ENCODE measurements at places on chromosomes 5 and 9.
A peak's percentile ranks its signal among the peaks of the same experiment; 100 is the strongest.

GRCh38 chr5:96940586-96940985 is 4.7 kb downstream of the LNPEP start:
- no peak for DNase-seq

DNA sequence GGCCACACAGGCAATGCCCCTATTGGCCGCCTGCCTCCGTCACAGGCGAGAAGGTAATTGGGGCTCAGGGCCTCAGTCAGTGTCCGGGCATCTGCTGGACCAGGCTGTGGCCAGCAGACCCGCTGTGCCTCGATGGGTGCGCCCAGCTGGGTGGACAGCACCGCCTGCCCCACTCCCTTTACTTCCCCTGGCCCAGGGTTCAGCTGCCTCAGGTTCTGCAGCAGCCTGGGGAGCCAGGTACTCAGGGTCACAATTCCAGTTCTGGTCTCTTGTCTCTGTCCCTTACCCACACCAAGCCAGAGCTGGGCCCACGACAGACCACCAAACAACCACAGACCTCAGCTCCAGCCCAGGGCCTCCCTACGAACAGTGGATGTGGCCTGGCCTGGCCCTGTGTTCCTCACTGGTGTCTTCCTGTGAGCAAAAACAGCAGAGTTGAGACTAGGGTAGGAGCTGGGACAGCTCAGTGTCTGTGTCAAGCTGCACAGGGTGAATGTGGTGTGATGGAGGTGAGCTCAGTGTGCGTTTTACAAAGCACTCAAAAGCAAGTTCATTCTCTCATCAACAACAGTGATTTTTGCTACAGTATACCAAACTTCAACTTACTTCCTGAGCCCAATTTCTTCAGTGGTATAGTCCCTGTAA is 33.4 kb upstream of the SUSD3 start:
- no peak for DNase-seq

DNA sequence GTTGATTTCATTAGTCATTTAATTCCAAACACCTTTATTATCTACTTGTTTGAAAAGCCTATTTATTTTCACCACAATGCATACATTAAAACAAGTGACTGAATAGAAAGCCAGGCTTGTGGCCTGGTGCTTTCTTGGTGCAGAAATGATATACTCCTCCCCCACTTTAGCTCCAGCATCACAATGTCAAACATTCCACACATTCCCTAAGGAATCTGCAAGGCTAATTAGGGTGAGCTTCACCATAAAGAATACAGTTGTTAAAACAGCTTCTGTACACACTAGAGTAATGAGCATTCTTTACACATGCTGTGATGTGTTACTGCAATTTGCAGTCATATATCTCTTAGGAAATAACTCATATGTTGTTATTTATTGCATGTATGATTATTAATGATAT is 705.7 kb downstream of the CETN3 start:
- DNase-seq, result no peak

DNA sequence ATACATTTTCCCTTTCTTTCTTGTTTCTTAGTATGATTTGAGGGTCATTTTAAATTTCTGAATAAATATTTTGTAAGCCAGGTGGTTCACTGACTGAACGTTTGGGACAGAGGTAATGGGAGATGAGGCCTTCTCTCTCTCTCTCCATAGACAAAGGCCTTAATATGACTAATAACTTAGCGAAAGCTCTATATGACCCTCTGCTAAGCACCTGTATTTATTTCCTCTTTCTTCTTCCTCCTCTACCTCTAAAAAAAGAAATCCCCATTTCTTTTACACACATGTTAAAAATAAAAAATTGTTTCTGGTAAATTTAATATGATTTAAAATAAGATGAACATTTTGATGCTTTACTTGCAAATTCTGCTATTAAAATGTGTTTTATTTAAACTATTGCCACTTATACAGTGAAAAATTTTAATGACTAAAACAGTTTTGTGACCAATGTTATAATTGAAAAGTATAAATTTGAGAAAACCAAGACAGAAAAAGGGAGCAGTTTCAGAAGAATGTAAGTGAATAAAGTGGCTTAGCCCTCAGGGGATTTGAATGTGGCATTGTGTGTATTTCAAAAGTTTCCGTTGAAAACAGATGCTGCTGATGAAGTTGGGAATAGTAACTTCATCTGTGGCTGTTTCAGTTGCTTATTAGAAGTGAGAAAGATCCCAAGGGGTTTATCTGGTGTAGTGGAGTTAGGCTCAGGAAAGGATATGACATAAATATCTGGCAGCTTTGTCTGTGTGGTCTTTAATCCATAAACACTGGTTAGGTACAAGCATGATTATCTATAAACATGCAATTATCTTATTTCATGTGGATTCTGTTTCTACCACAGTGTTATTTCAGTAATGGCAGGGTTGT is 128.6 kb upstream of the GRHPR start:
- DNase-seq, result no peak

- no peak for DNase-seq
These were observed 58.0 kb downstream of the GRAMD2B start for GRCh38 chr5:126481243-126481642.

DNA sequence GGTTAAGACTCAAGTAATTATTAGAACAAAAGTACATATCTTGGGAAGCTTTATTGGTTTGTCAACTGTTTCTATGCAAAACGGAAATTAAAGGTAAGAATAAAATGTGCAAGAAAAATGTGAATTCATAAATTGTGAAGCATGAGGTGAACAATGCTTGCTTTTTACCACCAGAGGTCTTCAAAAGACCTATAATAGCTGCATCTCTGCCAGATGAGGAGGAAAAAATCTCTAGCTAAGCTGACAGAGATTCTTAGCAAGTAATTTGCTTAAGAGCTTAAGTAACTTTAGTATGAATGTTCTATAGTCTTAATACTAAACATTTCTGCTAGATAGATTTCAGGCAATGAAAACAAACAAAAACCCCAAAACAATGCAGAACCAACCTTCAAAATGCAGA is 54.1 kb downstream of the MRPS30 start:
- no peak for DNase-seq

GRCh38 chr9:136539427-136540421 is 6.1 kb downstream of the NOTCH1 start:
- DNase-seq, result peak; percentile 74

DNA sequence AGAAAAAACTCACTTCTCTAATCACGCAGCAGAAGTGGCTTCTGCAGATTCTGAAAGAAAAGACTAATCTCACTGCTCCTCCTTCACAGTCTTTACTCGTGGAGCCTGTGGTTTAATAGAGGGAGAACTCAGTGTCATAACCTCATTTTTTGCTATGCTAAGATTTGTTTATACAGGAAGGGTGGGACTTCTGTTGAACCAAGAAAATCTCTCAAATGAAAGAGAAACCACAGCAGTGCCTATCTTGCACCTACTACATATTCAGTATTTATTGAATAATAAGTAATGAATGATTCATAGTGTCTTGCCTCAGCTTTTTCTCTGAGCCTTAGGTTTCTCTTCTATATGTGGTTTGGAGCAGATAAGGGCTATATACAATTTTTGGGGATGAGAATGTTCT is 136.1 kb upstream of the DMAC1 start:
- no peak for DNase-seq

DNA sequence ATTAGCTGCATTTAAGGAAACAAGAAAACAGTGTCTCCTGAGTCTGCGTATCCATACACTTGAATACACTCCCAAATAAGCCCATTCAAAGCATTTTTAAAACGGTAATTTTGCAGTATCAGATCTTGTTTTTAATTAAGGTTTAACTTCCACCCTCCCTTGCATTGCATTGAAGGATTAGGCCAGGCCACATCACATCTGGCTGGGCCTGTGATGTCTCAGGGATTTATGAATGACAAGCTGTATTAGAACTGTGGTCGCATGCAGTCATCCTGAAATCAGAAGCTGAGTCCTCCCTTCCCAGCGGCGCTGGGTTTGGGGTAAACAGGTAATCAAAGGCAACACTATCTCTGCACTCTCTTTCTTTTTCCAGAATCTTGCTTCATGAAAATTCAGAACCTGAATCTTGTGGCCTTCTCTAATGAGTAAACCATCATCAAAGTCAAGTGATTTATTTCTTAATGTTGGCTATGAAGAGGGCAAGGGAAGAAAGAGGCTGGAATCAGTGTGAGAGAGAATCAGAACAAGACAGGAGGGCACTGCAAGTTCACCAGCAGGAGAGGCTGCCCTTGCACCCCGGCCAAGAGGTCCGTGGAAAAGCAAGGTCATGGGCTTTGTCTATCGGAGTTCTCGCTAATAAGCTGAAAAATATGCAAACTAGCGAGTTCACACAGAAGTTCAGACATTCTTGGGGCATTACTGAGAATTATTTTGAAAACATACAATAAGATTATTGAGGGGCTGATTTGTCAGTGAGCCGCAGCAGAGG is 80.0 kb upstream of the ZSWIM6 start:
- DNase-seq, result no peak

GRCh38 chr5:135606431-135606830 is 27.6 kb upstream of the CXCL14 start:
- DNase-seq, result no peak

GRCh38 chr9:112162621-112163413 is 12.3 kb downstream of the SUSD1 start:
- DNase-seq, result no peak

DNA sequence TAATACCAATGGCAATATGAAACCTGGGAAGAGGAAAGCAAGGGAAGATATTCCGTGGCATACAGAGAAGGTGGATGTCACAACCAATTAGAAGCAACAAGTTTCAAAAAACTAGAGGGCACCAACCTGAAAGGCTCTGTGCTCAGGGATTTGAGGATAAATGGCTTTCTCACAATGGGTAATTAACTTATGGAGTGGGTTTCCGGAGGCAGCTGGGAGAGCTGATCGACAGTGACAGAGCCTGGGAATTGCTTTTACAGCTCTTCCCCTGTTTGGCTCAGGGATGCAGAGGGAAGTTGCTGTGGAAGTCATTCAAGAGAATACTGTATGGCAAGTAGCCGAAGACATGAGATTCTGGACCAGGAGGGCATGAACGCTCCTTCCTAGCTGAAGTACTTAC is 237.0 kb downstream of the KIF4B start:
- DNase-seq, result no peak

- no peak for DNase-seq
These were observed 64.6 kb upstream of the CAST start for GRCh38 chr5:96597438-96598020.

Measured in testis (tissue), 5 donors.